ENCODE measurements at places on chromosomes 5 and 9.

- DNase-seq, result no peak
Measured at GRCh38 chr5:110070836-110071235, 381.1 kb downstream of the MAN2A1 start.

DNA sequence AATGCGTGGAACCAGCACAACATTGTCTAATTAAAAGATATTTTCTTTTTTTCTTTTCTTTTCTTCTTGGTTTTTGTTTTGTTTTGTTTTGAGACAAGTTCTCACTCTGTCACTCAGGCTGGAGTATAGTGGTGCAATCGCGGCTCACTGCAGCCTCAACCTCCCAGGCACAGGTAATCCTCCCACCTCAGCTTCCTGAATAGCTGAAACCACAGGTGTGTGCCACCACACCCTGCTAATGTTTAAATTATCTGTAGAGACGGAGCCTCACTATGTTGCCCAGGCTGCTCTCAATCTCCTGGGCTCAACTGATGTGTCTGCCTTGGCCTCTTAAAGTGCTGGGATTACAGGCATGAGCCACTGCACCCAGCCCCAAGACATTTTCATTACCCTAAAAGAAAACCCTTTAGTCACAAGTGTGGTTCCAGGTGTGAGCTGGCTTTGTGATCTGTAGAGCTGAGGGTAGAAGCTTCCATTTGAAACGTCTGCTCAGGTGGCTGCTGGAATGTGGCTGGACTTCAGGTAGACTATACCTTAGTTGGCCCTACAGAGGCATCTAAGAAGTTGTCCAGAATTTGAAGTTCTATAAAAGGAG is 19.1 kb upstream of the NEK6 start:
- DNase-seq, result no peak

DNA sequence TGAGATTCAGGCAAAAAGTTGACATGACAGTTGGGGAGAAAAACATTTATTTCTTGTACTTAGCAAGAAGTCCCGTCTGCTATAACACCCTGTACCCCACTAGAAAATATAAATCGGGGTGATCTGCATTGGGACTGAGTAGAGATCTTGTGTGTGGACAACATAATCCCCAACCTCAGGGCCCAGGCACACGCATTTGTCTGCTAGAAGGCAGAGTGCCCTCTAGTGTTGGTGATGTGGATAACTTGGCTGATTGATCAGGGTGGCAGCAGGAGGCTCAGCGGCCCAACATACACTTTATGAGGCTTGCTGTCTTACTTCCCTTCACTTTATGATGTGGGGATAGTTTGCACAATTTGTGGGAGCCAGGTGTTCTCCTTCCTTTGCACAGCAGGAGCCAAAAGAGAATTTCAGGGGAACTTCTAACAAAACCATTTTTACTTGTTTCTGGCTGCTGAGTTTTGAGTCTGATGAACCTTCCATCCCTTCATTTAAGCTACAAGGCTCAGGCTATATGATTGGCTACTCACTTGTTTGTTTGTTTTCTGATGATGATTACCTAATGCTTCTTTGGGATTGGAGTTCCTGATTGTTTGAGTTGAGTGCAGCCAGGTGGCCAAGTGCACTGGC is 263.2 kb downstream of the DMAC1 start:
- peak; percentile 43 for DNase-seq

DNA sequence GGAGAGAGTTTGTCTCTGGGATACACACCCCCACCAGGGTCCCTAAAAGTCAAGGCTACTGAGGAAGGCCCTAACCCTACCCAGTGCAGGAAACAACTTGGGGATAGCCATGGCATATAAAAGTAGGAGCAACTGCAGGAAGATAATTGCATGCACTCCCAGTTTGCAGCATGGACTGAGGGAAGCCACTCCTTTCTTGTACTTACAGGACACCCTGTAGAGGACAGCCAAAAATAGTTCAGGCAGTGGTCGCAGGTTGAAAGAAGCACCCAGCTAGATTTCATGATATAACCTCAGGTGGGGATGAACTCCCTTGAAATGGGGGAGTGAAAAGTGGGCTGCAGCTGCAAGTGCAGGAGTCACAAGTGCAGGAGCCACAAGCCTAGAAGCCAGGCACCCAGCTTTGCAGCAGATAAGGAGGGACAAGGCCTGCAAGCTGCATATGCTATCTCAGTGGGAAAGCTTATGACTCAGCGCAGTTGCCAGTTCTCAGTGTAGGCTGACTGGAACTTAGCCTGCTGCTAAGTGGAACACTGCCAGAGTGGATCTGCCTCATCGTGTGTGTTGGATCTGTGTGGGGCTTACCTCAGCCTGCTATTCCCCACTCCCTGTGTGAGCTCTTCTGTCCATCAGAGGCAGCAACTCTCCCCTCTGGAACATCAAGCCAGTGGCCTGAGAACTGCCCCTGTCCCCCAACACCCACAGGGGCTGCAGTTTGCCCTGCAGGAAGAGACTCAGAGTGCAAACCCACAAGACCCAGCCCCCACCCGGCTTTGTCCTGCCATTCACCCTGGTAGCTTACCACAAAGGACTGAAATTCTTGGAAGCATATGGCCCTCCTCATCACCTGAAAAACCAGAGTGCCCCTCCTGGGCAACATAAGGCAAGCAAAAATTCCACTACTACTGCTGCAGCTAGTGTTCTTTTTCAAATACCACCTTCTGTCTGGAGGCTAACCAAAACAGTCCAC is 42.7 kb downstream of the CYLC2 start:
- DNase-seq, result no peak

GRCh38 chr5:31377274-31377946 is 154.5 kb downstream of the DROSHA start:
- no peak for DNase-seq

- no peak for DNase-seq
Measured at GRCh38 chr5:53895091-53895683, 334.7 kb downstream of the NDUFS4 start.

DNA sequence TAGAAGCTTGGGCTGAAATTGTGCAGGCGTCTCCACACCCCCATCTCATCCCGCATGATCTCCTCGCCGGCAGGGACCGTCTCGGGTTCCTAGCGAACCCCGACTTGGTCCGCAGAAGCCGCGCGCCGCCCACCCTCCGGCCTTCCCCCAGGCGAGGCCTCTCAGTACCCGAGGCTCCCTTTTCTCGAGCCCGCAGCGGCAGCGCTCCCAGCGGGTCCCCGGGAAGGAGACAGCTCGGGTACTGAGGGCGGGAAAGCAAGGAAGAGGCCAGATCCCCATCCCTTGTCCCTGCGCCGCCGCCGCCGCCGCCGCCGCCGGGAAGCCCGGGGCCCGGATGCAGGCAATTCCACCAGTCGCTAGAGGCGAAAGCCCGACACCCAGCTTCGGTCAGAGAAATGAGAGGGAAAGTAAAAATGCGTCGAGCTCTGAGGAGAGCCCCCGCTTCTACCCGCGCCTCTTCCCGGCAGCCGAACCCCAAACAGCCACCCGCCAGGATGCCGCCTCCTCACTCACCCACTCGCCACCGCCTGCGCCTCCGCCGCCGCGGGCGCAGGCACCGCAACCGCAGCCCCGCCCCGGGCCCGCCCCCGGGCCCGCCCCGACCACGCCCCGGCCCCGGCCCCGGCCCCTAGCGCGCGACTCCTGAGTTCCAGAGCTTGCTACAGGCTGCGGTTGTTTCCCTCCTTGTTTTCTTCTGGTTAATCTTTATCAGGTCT is at the start of gene C9orf72:
Gene C9orf72, minus strand, starts transcription at position 564 of the 716 bp plus-strand sequence. CDS start 6,361 bp downstream, outside the sequence.
- peak; percentile 87 for DNase-seq

DNA sequence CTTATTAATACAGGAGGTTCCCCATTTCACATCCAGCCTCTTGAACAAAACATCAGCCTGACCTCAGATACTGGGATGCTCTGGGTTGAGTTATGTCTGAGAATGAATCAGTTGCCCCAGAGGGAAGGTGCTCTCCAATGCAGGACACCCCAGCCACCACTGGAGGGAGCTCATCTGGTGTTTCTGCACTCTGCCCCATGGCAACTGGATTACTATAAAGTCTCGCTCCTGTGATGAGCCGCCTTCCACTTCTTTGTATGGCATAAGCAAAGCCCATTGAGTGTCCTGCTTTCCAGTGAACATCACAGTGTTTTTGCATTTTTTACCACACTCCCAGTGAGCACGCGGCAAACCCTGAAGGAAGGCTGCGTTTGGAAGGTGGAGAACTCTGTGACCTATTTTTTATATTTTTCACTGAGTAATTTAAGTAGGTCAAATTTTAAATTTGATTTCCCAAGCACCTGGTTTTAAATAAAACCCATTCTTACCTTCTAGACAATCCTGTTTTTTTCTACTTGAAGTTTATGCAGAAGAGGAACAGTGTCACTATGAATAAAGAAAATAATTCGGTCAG is 176.9 kb upstream of the WWC1 start:
- DNase-seq, result peak; percentile 31

DNA sequence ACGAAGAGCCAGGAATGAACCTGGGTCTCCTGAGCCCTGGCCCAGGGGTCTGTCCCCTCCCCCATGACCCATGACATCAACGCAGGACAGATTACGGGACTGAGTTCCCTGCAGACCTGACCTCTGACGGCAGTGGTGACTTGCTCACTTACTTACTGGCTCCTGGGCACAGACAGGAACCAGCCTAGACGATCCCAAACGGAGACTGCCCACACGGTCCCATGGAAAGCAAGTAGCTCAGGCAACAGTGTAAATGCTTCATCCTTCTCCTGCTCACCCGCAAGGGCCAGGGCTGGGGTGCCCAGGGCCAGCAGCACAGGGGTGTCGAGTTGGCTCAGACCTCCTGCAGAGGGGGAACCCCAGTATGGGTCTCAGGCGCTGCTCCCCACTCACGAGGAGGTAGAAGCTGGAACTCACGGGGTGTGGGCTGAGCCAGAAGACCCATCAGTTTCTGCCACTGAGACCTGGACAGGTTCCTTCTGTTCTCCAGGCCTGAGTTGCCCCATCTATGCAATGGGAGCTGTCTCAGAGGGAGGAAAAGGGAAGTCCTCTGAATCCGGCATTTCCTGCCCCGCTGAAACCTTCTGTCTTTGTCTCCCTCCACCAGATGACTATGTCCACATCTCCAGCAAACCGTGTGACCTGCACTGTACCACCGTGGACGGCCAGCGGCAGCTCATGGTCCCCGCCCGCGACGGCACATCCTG is 5.6 kb downstream of the ADAMTSL2 start:
- DNase-seq, result no peak

Data from stimulated activated CD4-positive, alpha-beta T cell treated with anti-CD3 and anti-CD28 coated beads, Interleukin-2, amount 100 ng/mL, for 24 hours (primary cell).